Fibroblast of gingiva (primary cell): ENCODE measurements at places on chromosomes 3 and 15.
A peak's percentile ranks its signal among the peaks of the same experiment; 100 is the strongest.

- DNase-seq, result peak; percentile 27
Measured at GRCh38 chr15:44029940-44030568, 165.0 kb downstream of the FRMD5 start.

DNA sequence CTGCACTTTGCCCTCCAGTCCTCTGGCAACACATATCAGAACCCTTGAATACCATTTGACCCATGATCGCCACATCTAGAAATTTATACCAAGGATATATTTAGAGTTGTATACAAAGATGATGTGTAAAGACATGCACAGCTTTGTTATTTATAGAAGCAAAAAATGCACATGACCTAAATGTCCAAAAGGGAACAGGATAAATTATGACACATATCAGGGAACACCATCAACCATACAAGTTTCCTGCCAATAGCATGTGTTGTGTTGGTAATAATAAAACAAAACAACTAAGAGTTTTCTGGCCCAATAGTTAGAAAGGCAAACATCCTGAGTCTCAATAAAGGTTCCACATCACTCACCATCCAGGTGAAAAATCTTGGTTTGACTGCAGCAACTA lies 51.5 kb downstream of the AAGAB start:
- no peak for DNase-seq

GRCh38 chr15:69472046-69472445 lies 19.4 kb downstream of the RPLP1 start:
- DNase-seq, result no peak

DNA sequence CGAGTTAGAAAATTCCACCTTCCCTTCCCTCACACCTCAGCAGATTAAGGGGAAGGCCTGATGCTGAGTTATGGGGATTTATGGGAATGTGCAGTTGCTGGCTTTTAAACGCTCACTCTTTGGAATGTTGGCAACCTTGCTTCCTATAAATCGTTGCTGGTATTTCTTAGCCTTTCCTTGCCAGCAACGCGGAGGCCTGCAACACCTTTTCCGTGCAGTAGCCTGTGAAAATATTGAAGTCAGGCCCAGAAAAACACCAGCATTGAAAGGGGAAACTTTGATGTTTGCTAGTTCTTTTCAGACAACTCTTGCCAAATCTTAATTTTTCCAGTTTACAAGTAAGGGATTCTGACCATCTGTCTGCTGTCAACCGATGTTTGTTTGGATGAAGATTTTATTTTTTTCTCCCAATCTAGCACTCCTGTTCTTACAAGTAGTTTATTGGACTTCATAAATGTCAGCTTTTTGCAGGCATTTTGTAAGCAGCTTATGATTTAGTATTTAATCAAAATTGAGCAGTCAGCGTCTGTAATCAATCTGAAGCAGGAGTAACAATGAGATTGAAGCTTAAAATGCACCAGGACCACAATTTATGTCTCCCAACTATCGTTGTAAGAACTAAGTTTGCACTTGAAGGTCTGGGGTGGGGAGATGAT lies 251.0 kb downstream of the RPLP1 start:
- DNase-seq, result no peak

DNA sequence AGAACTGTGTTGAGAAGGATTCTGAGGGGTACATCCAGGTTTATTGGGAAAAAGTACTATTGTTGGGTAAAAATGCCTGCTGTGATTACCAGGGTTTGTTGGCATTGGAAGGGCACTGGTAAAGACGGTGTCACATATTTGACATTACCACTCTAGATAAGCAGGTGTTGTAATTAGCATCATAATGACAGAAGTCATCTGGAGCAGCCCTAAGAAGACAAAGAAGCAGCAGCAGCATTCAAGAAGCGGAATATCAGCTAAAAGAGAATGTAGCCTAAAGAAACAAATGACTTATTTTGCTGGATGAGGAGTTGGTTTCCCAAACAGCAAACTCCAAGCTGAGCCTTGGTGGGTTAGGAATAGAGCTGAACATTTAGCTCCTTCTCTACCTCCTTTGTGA lies 30.5 kb upstream of the ZFAND6 start:
- no peak for DNase-seq

- peak; percentile 55 for DNase-seq
Measured at GRCh38 chr3:188052169-188053035, 101.6 kb upstream of the LPP start.

DNA sequence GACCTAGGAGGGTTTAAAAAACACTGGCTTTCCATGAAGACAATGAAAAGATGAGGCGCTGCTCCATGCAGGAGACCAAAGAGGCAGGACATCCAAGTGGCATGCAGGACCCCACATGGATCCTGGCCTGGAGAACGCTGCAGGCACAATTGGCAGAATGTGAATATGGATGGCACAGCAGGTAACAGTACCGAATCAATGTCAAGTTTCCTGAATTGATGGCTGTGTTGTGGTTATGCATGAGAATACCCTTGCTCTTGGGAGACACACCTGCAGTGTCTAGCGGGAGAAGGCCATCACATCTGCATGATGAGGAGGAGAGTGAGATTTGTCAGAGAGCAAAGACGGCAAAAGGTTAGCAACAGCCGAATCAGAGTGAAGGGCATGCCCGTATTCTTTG lies 74.3 kb upstream of the SEC13 start:
- DNase-seq, result no peak
